ENCODE measurements at places on chromosomes 11 and 22. TPM values are rescaled to one million over a fixed set of nuclear protein-coding genes. Genes with fewer than 3 reads are reported as not detected.
A peak's percentile ranks its signal among the peaks of the same experiment; 100 is the strongest.

Gene TMPRSS6
- not detected for total RNA-seq

Gene ARHGAP42
- total RNA-seq = 26.7 TPM

DNA sequence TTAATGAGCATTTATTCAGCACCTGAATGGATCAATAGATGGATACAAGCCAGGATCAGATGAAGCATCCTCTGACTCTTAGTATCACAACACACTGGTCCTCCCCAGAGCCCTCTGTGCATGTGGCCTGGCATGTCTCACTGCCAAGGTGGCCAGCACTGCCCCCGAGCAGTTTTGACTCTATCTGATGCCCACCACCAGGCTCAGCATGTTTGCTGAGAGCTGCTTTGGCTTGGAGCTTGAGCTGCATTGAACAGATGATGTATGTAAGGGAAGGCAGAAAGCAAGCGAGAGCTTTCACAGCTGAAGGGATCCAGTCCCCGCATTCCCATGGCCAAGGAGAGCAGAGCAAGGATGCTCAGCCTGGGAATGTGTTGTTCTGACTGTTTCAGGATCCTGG, 320.3 kb downstream of the BUD13 start:
- DNase-seq = no peak
- H3K4me3 ChIP-seq = no peak overlapping the region
- H3K4me1 ChIP-seq = no peaks in the 10 kb centered on the region

- no peaks in the 10 kb centered on the region for H3K27me3 ChIP-seq
- H3K4me1 ChIP-seq = no peaks in the 10 kb centered on the region
- no peak overlapping the region for H3K27ac ChIP-seq
- no peak overlapping the region for H3K4me3 ChIP-seq
- no peaks in the 10 kb centered on the region for H3K36me3 ChIP-seq
These were observed 622.3 kb upstream of the CADM1 start for GRCh38 chr11:116126562-116126961.

DNA sequence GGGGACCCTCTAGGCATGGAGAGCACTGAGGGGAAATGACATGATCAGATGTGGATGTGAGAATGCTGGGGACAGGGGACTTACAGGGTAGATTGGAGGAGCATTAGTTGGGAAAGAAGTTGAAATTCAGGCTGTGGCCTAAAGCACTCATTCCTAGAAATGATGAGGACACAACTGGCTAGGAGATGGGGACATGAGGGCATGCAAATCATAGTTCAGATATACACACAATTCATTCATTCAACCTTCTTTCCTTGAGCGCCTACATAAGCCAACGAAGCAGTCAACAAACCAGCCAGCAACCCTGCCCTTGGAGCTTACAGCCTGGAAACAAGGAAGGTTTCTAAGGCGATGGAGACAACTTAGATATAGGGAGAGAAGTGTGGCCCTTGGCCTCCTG, 14.2 kb downstream of the CSF2RB start:
- no peaks in the 10 kb centered on the region for H3K36me3 ChIP-seq
- H3K4me1 ChIP-seq = no peaks in the 10 kb centered on the region
- no peak overlapping the region for H3K4me3 ChIP-seq
- no peak for DNase-seq
- H3K27ac ChIP-seq = no peak overlapping the region

- H3K4me3 ChIP-seq = no peak overlapping the region
- H3K27ac ChIP-seq = peak overlapping the region; percentile 58
- peaks cover 9% of the 10 kb centered on the region for H3K27me3 ChIP-seq
- no peaks in the 10 kb centered on the region for H3K36me3 ChIP-seq
These were observed 4.7 kb downstream of the LRRC10B start for GRCh38 chr11:61513143-61513765.

DNA sequence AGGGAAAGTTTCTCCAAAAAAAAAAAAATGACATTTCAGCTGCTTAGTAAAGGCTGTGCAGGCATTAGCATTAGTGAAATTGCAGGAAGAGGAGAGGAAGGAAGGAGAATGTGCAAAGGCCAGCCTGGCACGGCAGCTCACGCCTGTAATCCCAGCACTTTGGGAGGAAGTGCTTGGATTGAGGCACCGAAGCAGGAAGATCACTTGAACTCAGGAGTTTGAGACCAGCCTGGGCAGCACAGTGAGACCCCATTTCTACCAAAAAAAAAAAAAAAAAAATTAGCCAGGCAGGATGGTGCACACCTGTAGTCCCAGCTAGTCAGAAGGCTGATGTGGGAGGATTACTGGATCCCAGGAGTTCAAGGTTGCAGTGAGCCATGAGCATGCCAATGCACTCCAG, 7.8 kb downstream of the TRIOBP start:
- no peaks in the 10 kb centered on the region for H3K4me1 ChIP-seq
- H3K4me3 ChIP-seq = no peak overlapping the region
- DNase-seq = no peak
- H3K36me3 ChIP-seq = no peaks in the 10 kb centered on the region
- H3K27me3 ChIP-seq = no peaks in the 10 kb centered on the region
- no peak overlapping the region for H3K27ac ChIP-seq

Gene OR56A1
- not detected for total RNA-seq

All from breast epithelium (tissue), 4 donors.